T-helper 9 cell (primary cell): ENCODE measurements at places on chromosomes 6 and 20.

- DNase-seq: no peak
These were observed 164.8 kb downstream of the BACH2 start for GRCh38 chr6:90131614-90132423.

DNA sequence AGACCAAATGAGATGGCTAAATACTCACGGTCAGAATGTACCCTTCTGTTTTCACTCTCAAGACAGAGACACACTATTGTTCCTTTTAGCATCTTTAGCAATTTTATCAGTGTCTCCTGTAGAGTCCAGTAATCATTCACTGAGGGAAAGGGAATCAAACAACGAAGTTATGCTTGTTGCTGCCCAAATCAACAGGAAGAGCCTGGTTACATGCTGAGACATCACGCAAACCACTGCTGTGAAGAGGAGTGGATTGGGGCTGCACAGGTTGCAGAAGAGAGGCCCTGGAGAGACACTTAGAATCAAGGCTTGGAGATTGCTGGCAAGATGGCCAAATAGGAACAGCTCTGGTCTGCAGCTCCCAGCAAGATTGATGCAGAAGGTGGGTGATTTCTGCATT is 40.5 kb upstream of the B3GAT2 start:
- no peak for DNase-seq

DNA sequence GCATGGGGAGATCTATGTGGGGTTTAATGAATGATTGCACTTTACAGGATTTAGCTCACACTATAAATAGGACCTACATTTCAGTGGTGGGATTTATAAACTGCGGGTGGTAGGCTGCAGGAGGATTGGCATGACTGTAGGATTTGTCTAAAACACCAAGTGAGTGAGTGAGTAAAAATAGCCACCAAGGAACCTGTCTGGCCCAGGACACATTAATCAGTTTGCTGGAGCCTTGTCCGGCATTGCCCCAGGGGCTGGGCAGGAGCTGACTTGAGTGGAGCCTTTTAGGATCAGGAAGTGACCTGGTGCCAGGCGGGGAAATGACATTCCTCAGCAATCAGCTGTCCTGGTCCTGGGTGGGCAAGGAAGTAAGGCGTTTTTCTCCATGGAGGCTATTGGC is 278.7 kb upstream of the PRND start:
- no peak for DNase-seq

DNA sequence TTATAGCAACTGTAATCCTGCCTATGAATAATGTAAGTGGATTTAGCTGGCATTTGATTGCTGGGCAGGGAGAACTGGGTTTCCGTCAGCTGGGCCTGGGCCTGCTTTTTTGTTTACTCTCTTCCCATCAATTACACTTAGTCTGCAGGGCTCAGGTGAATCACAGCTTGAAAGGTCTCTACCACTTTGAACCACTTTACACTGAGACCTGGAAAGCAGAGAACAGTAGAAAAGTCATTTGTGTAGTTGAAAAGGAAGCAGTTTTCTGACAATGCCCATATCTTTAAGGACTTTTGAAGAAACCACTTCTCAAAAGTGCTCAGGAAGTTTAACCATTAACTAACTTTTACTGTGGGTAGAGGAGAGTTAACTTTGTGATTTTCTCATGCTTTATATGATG is 315.4 kb upstream of the SASH1 start:
- DNase-seq: no peak

DNA sequence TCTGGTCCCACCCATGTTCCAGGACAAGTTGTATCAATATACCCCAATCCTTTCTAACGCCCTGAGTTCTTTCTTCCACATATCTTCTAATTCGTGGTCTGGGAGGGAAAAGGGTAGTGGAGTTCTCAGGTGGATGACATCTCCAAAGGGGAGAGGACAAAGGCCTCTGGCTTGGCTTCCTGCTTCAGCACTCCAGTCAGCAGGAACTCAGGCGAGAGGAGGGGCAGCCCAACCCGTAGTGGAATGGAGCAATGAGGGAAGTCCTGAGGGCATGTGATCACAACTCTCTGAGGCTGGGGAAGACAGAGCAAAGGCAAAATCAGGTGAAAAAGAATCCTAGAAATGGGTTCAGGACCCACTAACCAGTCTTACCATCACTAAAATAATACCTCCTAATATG is 9.6 kb upstream of the NRM start:
- DNase-seq: no peak

- peak; percentile 28 for DNase-seq
These were observed 15.7 kb downstream of the ADISSP start for GRCh38 chr20:3751675-3752385.

DNA sequence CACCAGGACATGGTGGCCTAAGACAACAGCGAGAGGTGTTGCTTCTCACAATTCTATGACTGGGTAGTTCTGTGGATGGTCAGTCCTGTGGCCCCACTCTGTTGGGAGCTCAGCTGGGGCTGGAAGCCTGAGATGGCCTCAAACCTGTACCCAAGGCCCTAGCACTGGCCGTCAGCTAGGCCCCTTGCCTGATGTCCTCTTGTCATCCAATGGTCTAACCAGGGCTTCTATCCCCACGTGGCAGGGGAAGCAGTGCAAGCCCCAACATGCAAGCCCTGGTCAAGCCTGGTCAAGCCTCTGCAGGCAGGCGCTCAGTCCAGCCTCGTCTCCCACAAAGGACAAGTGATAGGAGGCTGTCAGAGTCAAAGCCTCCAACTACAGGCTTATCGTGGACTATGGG is 196.5 kb upstream of the CST7 start:
- no peak for DNase-seq

DNA sequence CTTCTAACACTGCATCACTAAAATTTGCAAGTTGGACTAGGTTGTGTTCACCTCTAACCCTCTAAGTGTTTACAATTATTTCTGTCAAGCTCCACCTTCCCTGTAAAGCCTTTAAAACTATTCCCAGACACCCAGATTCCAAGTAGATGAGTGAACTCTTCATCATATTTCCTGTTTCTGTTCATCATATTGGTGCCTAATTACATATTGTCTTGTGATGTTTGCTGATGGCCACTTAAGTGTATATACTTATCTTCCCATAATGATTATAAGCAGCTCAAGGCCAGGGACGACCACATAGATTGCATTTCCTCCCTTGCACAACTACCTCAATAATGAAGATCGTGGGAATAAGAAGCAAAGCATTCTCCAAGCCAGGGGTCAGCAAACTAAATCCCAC is 16.8 kb downstream of the TNFRSF21 start:
- DNase-seq: no peak

DNA sequence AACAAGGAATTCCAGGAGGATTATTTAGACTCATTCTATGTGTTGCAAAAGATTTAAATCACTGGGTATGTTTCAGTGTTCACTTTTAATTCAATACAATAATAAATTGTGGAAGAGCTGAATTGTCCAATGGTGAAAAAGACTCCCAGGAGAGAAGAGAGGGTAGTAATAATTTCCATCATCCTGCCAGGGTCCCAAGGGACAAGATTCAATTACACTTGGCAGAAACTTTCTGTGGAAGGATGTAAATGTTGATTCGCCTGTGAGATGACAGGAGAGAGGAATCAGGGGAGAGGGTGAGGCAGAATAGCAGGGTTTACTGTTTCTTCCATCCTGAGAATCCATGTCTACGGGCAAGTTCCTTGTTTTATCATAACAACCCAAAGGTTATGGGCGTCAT is 342.7 kb downstream of the ESR1 start:
- DNase-seq: no peak

DNA sequence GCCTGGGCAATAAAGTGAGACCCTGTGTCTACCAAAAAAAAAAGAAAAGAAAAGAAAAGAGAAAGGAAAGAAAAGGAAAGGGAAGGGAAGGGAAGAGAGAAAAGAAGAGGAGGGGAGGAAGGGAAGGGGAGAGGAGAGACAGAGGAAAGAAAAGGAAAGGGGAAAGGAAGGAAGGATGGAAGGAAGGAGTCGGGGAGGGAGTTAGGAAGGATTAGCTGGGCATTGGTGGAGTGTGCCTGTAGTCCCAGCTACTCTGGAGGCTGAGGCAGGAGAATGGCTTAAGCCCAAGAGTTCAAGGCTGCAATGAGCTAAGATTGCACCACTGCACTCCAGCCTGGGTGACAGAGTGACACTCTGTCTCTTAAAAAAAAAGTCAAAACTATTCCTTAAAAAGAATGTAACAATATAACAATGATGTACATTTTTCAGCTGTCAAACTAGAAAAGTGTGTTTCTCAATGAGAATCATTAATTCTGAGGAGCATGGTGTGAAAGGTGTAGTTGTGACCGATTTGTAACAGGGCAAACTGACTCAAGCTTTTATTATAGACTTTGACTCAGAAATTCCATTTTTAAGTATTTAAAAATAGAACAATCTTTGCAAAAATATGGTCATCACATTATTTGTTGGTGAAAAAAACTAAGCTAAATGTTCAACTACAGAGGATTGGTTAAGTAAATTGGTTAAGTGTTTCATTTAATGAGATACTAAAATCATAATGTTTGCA is 14.7 kb downstream of the SNRPB start:
- DNase-seq: no peak

GRCh38 chr20:59331721-59332329 is 31.4 kb downstream of the EDN3 start:
- no peak for DNase-seq

GRCh38 chr20:2136275-2136674 is 34.6 kb downstream of the STK35 start:
- DNase-seq: no peak

GRCh38 chr6:146857980-146858347 is 259.2 kb downstream of the ADGB start:
- no peak for DNase-seq
